ENCODE measurements at places on chromosomes 11 and 22. TPM values are rescaled to one million over a fixed set of nuclear protein-coding genes. Genes with fewer than 3 reads are reported as not detected.

The GPHA2 gene
- total RNA-seq: not detected

The USP2 gene
- total RNA-seq: 15.4 TPM

GRCh38 chr11:35477901-35478300 is 47.5 kb downstream of the PAMR1 start:
- no peak overlapping the region for H3K4me3 ChIP-seq
- H3K36me3 ChIP-seq: no peaks in the 10 kb centered on the region
- H3K27me3 ChIP-seq: no peaks in the 10 kb centered on the region
- no peak overlapping the region for H3K27ac ChIP-seq
- H3K4me1 ChIP-seq: no peaks in the 10 kb centered on the region

- no peak for DNase-seq
- peaks cover 5% of the 10 kb centered on the region for H3K4me1 ChIP-seq
- H3K4me3 ChIP-seq: no peak overlapping the region
- H3K27me3 ChIP-seq: no peaks in the 10 kb centered on the region
- H3K27ac ChIP-seq: no peak overlapping the region
Measured at GRCh38 chr11:3196161-3197043, 22.2 kb downstream of the MRGPRG start.

- H3K27ac ChIP-seq: no peak overlapping the region
- H3K27me3 ChIP-seq: no peaks in the 10 kb centered on the region
- no peaks in the 10 kb centered on the region for H3K36me3 ChIP-seq
- DNase-seq: no peak
Measured at GRCh38 chr11:19253817-19254216, 13.1 kb upstream of the E2F8 start.

DNA sequence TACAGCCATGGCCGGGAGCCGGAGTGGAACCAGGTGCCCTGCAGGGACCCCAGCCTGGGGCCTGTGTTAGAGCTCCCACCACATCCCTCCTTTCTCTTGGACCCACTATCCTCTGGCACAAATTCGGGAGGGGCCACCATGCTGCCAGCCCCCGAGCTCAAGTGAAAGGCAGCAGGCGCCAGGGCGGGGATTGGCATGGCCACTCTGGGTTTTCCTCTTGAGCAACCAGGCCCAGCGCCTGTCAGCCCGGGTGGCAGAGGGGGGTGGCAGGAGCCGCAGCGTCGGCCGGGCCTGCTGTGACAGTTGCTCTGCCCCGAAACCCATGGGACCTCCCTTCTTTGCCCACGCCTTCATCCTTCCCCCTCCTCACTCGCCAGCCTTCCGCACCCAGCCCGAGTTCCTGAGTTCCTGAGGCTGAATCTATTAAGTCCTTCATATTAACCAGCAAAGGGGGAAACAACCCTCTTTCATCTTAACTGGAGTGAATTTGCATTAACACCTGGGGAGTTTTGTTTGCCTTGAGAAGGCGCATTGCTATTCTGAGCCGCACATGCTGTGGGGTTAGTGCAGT is 16.8 kb upstream of the CABP7 start:
- peak; percentile 72 for DNase-seq
- H3K4me1 ChIP-seq: peaks cover 40% of the 10 kb centered on the region
- H3K4me3 ChIP-seq: peak overlapping the region; percentile 56
- no peak overlapping the region for H3K27ac ChIP-seq

The MMP8 gene
- not detected for total RNA-seq

- no peak overlapping the region for H3K4me3 ChIP-seq
- no peak for DNase-seq
- no peaks in the 10 kb centered on the region for H3K27me3 ChIP-seq
- H3K4me1 ChIP-seq: peaks cover 13% of the 10 kb centered on the region
Measured at GRCh38 chr22:17258788-17259148, 39.5 kb upstream of the ADA2 start.

The OR9I1 gene
- not detected for total RNA-seq

- no peak overlapping the region for H3K4me3 ChIP-seq
- H3K27ac ChIP-seq: no peak overlapping the region
- H3K36me3 ChIP-seq: no peaks in the 10 kb centered on the region
- no peaks in the 10 kb centered on the region for H3K27me3 ChIP-seq
- peaks cover 16% of the 10 kb centered on the region for H3K4me1 ChIP-seq
- no peak for DNase-seq
Measured at GRCh38 chr22:20204806-20205205, 54.0 kb upstream of the CCDC188 start.

DNA sequence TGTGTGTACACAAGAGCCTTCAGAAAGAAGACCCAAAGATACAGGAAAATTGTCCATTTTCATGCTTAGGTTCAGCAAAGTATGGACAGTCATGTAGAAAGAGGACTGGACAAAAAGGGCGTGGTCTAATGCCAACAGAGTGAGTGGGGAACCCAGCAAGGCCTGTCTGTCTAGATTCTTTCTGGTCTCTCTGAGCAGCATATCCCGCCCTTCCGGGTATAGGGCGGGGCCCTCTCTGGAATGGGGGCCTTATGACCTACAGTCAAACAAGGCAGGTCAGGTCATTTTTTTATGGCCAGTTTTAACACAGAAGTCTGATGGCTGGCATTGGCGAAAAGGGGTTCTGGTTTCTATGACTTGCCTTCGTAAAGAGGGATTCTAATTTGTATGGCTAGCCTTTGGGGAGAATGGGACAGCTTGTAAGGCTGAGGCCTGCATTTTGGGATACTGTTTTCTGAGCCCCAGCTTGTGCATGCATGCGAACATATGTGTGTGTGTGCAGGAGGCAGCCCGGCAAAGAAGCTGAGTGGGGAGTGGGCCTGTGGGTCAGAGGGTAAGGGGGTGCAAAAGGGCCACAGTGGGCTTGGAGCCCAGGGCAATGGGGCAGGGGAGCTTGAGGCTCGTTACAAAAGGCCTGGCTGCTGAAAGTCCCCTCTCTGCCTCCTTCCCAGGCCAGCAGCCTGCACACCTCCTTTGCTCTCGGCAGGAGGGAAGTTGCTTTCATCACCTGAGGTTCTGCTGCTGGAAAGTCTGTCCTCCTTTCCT is 130.5 kb upstream of the B3GAT1 start:
- no peak overlapping the region for H3K4me3 ChIP-seq
- H3K36me3 ChIP-seq: no peaks in the 10 kb centered on the region
- no peaks in the 10 kb centered on the region for H3K4me1 ChIP-seq
- no peaks in the 10 kb centered on the region for H3K27me3 ChIP-seq
- no peak for DNase-seq

The C11orf86 gene
- not detected for total RNA-seq
